ENCODE measurements at places on chromosomes 2 and 18.

GRCh38 chr2:43787895-43788294, 14.1 kb downstream of the DYNC2LI1 start:
- no peak for DNase-seq

DNA sequence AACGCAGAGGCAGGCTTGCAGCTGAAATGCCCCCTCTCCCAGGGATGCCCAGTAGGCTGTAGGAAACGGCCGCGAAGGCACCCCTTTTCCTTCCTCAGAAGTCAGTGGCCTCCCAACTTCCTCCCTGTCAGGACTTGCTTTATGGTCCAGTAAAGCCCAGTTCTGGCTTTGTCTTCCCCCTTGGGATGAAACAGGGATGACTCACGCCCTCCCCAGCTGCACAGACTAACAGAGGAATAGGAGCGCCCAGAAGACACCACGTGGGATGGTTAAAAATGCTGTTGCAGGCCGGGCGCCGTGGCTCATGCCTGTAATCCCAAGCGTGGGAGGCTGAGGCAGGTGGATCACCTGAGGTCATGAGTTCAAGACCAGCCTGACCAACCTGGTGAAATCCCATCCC, 6.9 kb downstream of the CREG2 start:
- no peak for DNase-seq

DNA sequence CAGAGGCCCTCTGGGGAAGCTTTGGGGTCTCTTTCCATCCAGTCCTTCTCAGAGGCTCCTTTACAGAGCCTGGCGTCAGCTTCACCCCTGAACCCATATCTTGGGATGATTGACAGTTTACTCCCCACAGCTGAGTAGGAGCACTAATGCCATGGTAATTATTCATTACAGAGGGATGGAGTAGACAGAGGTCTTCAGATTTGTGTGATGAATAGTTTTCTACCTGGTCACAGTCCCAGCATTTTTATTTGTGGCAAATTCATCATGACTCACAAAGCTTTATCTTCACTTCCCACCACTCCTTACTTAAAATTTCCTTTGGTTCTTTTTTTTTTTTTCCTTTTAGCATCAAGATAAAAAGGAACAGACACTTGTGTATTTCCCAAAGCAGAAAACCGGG, 104.2 kb downstream of the CCDC85A start:
- no peak for DNase-seq

GRCh38 chr2:42947809-42948600, 155.6 kb upstream of the HAAO start:
- no peak for DNase-seq

DNA sequence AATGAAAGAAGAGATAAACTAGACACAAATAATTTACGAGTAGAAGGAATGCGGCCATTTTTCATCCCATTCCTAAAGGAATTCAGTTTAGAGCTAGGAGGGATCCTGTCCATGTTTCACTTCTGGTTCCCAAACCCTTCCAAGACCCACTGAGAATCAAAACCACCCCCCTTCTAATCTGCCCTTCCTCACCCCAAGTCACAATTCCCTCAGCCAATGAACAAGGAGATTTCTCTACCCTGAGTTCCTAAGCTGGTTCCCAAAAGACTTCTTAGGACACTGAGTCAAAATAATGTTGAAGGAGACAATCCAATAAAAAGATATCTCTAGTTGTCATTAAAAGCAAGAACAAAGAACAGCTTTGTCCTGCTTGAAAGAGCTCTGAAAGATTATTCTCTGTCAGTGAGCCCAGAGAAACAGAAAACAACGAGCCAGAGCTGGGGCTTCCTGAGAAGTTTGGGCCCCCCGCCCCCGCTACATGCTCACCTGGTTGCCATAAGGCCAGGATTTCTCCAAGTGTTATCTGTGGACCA, 45.7 kb downstream of the STK39 start:
- no peak for DNase-seq

GRCh38 chr2:220544049-220544448, 916.6 kb downstream of the SLC4A3 start:
- DNase-seq: no peak

DNA sequence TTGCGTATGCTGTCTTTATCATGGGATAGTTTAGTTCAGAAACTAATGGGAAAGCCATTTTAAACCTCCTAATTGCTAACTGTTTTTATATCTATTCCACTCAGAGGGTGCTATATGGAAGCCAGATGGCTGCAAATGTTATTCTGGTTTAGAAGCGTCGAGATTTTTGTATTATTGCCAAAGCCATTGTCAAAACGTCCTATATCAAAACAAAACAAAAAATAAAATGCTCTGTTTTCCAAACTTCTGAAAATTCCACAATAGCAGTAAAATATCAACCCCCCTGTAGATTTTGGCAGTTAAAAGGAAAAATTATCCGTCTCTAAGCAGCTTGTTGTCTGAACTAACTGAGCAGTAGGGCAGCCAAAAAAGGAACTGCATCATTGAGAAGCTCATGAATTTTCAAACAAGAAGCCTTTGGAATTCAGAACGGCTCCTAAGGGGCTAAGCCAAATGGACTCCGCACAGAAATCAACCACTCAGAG, 195.4 kb upstream of the CWC22 start:
- DNase-seq: no peak

- DNase-seq: no peak
Measured at GRCh38 chr2:138432971-138433370, 68.6 kb upstream of the SPOPL start.

- peak; percentile 58 for DNase-seq
Measured at GRCh38 chr2:158745067-158745865, 49.9 kb upstream of the DAPL1 start.

DNA sequence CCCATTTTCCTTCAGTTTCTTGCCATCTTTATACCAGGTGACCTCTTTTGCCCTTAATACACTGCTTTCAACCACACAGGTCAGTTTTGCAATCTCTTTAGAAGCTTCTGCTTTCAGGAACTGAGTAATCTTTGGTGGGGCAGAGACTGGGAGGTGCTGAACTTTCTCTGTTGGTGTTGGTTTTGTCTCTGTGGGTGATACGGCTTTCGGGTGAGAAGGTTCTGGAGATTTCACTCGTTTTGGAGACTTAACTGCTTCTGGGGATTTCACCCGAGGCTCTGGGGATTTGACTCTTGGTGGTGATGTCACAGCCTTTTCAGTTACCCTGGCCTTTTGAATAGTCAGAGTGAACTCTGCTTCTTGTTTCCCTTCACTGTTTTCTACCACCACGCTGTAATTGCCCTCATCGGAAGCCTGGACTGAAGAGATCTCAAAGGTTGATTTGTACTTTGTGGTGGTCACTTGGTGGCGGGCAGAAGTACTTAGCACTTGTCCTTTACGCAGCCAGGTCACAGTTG, 50.4 kb downstream of the PLEKHA3 start:
- peak; percentile 4 for DNase-seq

GRCh38 chr2:165067643-165068486, 112.5 kb upstream of the SLC38A11 start:
- DNase-seq: no peak

- DNase-seq: no peak
Measured at GRCh38 chr2:118464046-118464445, 375.8 kb downstream of the INSIG2 start.

- DNase-seq: no peak
Measured at GRCh38 chr2:113324684-113325160, 46.0 kb upstream of the PAX8 start.

DNA sequence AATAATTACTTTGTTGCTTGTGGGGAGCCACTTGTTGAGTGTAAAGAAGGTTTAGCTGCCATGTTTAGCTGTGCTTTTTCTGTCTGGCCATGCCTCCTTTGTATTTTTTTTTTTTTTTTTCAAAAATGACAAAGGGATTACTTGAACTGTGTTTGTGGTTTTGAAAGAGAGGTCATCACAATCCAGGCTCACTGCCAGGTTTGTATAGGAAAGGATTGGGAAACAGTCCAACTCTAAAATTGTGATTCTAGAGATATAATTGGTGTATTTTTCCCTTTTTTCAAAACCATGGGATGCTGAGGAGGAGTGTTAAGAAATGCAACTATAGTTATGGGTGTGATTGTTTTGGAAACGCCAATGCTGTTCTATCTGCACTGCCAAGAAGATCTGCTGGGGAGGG, 4.3 kb downstream of the ITPRIPL1 start:
- DNase-seq: no peak

DNA sequence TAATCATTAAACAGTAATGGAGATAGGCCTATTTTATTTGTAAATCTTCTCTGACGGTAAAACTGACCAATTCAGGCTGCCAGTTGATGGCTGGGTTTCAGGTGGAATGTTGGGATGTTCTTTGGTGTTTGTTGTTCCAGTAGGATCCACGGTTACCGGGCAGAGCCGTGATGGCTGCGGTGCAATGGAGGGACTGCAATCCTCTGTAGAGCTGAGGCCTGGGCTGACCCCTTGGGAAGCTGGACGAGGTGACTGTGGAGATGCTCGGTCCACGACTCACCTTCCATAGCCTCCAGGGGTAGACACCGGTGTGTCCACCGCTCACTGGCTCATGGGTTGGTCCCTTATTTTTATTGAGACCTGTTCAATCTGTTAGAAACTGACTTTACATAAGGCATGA, 42.5 kb downstream of the ZNF519 start:
- no peak for DNase-seq

Measured in bone marrow (tissue), 2 donors.